Ascending aorta (tissue), 2 donors: ENCODE measurements at places on chromosomes 5 and 9. TPM values are rescaled to one million over a fixed set of nuclear protein-coding genes. Genes with fewer than 3 reads are reported as not detected.

The BSPRY gene
- total RNA-seq = not detected

The LPAR1 gene
- 35.4 TPM for total RNA-seq

The GRIA1 gene
- 7.0 TPM for total RNA-seq

The IL5 gene
- not detected for total RNA-seq

The CCDC171 gene
- total RNA-seq = 1.7 TPM

The DDX46 gene
- 84.1 TPM for total RNA-seq

The OR1Q1 gene
- total RNA-seq = not detected

The F2RL1 gene
- total RNA-seq = 0.53 TPM

The PFN3 gene
- total RNA-seq = not detected

The PCDHGA4 gene
- total RNA-seq = 4.3 TPM

The KIAA0825 gene
- total RNA-seq = 2.4 TPM

The LHFPL2 gene
- total RNA-seq = 9.7 TPM

The RASEF gene
- not detected for total RNA-seq

The RASGRF2 gene
- total RNA-seq = 16.9 TPM

The LCN12 gene
- total RNA-seq = not detected

The CER1 gene
- total RNA-seq = not detected

The TMEM252 gene
- not detected for total RNA-seq

The MELK gene
- not detected for total RNA-seq

The PTGDS gene
- 68.3 TPM for total RNA-seq

The MUSK gene
- not detected for total RNA-seq

The IRX2 gene
- not detected for total RNA-seq

The ANKRD33B gene
- total RNA-seq = 7.2 TPM

The LIX1 gene
- not detected for total RNA-seq

The PCDHA10 gene
- 2.0 TPM for total RNA-seq

The DNAJB5 gene
- total RNA-seq = 40.8 TPM
